ENCODE measurements at places on chromosomes 5 and 9.
A peak's percentile ranks its signal among the peaks of the same experiment; 100 is the strongest.

DNA sequence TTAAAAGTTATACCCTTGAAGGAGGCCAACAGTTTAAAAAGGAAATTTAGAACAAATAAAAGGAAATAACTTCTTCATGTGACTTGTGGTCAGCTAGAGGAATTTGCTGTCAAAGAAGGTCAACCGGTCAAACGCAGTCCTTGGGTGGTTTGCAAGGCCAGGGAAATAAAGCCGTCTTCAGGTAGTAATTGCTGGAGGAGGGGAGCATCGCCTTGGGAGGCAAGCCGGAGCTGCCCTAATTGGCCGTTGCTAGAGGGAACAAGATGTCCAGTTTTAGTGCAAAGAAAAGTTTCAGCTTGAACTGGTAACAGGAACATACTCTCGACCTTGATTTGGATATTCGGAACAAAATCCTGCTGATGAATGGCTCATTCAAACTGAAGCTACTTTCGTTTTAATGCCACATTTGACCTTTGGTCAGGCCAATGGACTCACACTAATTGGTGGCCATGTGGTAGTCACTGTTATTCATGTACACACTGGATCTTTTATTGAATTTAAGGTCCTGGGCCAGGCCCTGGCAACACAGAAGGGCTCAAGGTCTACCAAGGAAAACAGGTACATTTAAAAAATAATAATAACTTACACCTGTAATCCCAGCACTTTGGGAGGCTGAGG, 47.0 kb upstream of the MYO10 start:
- DNase-seq: no peak

GRCh38 chr9:36207546-36208012, 16.9 kb downstream of the CLTA start:
- no peak for DNase-seq

DNA sequence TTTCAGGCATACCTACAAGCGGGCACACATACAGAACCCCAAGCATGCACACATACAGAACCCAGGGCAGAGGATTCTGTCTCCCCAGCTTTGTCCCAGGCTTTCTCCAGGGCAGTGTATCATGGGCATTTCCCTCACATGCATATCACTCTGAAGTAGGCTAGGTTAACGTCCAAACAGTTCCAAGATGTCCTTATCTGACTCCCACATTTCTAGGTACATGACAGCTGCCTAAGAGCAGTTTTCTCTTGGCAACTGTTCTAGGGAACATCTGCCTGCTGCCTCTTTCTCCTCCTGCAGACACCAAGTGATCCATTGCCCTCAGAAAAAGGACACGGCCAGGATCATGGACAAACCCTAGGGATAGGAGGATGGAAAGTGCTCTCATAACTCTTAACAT, 84.9 kb upstream of the NR3C1 start:
- DNase-seq: no peak

GRCh38 chr5:140342287-140342686, 4.1 kb downstream of the HBEGF start:
- no peak for DNase-seq

DNA sequence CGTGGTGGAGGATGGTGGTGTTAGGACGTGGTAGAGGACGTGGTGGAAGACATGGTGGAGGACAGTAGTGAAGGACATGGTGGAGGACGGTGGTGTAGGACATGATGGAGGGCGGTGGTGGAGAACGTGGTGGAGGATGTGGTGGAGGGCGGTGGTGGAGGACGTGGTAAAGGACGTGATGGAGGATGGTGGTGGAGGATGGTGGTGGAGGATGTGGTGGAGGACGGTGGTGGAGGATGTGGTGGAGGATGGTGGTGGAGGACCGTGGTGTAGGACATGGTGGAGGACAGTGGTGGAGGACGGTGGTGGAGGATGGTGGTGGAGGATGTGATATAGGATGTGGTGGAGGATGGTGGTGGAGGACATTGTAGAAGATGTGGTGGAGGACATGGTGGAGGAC, 67.6 kb downstream of the S1PR3 start:
- no peak for DNase-seq

DNA sequence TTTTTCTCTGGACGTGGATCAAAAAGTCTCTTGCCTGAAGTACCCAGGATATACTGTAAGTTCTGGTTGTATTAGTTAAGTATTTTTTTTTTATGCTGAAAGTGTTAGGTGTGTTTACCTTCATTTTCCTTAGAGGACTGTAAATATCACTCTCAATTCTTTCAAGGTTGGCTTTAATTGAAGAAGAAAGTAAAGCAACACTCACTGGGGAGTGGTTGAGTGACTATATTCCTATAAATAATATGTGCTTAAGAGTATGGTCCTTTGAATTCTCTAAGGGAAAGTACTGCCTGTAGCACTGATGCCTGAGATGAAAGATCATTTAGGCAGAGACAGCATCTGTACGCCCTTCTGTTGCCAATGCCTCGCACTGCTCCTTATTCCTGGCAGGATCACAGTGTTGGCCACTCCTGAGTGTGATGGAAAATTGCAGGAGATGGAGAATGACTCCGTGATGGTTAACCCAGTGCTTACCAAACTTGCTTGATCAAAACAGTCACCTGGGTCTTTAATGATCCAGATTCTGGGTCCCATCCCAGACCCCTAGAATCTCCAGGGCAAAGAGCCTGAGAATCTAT, 182.0 kb upstream of the MPDZ start:
- peak; percentile 41 for DNase-seq

DNA sequence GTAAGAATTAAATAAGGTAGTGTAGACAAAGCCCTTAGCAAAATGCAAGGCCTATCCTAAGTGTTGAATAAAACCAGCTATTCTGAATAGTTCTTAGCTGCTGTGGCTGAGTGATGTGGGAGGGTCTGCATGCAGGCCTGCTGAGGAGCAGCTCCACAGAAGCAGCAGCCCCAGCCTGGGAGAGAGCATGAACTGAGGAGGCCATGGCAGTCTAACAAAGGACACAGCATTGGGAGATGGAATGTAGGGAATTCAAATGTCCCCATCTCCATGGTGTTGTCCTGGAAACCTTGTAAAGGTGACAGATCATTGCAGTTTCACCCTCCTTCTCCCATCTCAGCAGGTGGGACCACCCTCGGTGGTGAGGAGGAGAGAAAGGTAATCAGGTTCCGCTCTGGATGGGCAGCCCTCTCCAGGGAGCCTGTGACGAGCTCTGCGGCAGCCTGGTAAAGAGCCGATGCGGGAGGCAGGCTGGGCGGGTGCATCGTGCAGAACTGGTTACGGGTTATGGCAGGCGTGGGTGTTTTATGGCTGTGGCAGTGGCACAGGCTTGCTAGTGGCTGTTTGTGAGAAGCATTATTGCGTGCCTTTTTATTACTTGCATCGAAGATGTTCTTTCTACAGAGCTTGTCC, 199.9 kb upstream of the GLRA1 start:
- no peak for DNase-seq

GRCh38 chr9:37309136-37309535, 113.4 kb upstream of the GRHPR start:
- DNase-seq: no peak

- DNase-seq: no peak
Measured at GRCh38 chr9:21560281-21560745, 78.2 kb upstream of the IFNE start.

- no peak for DNase-seq
Measured at GRCh38 chr5:180519098-180519497, 24.9 kb downstream of the CNOT6 start.

GRCh38 chr5:175305251-175305650, 138.7 kb downstream of the DRD1 start:
- DNase-seq: no peak

DNA sequence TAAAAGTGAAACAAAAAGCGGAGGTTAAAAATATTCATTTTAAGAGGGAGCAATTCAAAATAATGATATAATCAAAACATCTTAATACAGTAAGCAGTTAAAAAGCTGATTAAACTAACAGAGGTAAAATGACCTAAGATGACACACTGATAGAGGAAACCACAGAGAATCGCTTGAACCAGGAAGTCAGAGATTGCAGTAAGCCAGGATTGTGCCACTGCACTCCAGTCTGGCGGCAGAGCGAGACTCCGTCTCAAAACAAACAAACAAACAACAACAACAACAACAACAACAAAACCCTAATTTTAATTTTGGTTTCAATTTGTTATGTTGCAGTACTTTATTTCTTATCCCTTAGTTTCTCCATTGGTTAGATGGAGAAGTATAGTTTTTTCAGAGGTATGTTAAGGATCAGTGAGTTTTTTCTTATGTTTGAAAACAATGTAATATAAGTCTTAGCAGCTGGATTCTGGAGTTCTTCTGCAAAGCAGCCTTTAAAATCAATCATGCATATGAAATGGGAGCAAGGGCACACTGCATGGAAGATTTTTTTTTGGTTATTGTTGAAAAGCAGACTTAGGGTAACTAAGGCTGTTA, 58.5 kb downstream of the MLANA start:
- no peak for DNase-seq

DNA sequence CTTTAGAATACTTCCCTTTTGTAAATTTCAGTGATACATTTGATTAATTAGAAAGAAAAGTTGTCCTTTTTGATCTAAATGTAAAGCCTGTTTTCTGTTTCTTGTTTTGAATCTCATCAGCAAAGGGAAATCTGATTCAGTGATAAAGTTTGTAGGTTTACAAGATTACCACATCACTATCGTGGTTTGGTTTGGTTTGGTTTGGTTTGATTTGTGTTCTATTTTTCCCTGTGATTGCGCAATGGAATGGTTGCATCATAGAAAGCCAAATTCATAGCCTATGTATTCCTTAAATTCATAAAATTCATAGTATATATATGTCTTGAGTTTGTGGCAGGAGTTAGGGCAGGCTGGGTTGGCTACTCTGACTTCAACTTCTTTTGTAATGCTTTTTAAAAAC, 15.2 kb downstream of the SRFBP1 start:
- no peak for DNase-seq

GRCh38 chr9:2335260-2335659, 286.3 kb upstream of the VLDLR start:
- no peak for DNase-seq

- DNase-seq: peak; percentile 26
Measured at GRCh38 chr5:158013939-158014338, 155.0 kb upstream of the CLINT1 start.

DNA sequence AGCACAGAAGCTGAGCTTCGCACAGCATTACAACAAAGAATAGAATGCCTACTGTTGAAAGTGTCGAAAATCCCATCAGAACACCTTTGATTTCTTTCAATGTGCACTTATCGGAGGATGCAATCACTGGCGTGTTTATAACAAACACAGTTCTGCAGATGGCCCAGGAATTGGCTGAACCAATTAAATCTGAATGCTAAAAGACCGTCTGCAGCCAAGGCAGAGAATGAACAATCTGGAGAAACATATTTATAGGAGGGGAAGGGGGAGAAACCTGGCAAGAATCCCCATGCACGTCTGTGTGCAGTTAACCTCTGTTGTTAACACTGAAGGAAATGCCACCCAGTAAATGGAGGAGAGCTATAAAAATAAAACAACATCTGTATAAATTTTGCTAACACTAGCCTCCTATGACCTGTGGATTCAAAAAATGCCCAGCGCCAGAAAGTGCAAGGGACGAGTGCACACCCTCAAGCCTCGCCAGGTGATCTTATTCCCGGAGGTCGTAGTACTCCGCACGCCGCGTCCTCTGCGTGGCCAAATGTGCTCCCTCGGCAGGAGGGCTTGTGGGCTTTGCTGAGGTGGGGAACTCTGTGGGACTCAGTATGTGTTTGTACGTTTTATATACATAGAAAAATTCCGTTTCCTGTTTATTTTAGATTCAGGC, 56.8 kb downstream of the PTCH1 start:
- no peak for DNase-seq

DNA sequence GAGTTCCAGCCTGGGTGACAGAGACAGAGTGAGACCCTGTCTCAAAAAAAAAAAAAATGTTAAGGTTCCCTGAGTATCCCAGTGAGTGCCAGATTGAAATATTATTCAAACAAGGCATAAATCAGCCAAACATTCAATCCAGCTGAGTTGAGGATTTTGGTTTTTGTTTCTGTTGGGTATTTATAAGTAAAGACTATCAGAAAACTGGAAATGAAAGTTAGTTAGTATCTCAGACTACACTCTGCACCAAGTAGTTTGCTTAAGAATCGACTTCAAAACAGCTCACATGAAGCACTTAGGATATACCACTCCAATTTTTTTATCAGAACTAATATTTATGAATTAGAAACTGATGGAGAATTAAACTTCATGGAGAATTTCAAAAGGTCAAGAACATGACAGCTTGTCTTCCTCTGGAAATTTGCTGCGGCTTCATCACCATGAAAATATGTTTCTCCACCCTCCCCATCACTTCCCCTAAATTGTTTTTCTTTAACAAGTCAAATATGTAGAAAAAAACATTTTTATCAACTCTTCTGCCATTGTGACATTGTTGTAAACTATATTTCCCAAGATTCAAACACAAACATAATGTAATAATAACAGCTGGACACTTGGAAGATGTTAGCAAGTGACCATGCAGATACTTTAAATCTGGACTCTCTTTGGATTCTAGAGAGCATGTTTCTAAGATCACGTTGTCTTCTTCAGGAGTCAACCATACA, 110.0 kb upstream of the PTGER4 start:
- no peak for DNase-seq

GRCh38 chr9:94865582-94866452, 139.3 kb downstream of the AOPEP start:
- peak; percentile 72 for DNase-seq

GRCh38 chr5:153402550-153402949, 87.9 kb upstream of the GRIA1 start:
- DNase-seq: no peak

- DNase-seq: no peak
Measured at GRCh38 chr5:4058899-4059298, 463.3 kb downstream of the IRX1 start.

- DNase-seq: no peak
Measured at GRCh38 chr5:55370291-55370925, 62.6 kb downstream of the MTREX start.

GRCh38 chr9:880725-881124, 39.2 kb downstream of the DMRT1 start:
- DNase-seq: no peak

DNA sequence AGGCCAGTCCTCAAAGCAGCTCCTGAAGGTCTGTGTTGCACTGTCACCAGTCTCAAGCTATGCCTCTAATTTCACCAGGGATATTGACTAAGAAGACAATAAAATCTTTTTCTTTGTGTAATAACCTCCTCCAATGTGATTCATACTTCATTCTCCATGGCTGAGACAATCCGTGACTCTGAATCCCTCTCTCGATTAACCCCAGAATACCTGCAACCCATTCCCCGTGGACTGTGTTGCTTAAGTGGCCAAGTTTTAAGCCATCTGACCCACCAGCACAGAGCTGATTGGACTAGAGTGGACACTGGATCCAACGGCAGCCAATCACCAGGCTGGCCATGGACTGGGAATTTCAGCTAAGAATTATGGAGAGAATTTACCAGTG, 5.4 kb upstream of the CCIN start:
- peak; percentile 57 for DNase-seq

GRCh38 chr5:172827841-172828240, 6.2 kb upstream of the ERGIC1 start:
- no peak for DNase-seq

GRCh38 chr9:132858751-132859150, 19.3 kb downstream of the AK8 start:
- DNase-seq: no peak

DNA sequence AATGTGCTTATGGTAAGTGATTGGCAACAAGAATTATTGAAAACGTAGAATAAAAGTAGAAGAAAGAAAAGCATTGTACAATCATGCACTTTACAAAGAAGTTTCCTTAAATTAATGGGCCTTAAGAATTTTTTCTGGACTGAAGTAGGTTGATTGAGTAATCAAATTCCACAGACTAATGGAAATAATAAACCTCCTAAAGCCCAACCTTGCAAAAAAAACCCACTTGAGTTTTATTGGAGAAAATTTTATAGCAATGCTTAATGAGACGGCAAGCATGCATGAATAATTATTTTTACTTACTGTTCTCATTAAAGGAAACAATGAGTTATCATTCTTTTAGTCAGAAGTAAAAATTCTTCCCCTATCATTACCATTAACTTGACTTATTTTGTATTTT, 676.1 kb upstream of the C9orf72 start:
- no peak for DNase-seq

Measured in right hindlimb (tissue), 1 donor.